Activated CD4-positive, alpha-beta T cell treated with anti-CD3 and anti-CD28 coated beads, Interleukin-10, Interleukin-2, amounts not matched to agents 100 ng/mL and 50 ng/mL, durations not matched to agents 16 hours and 8 hours (primary cell): ENCODE measurements at places on chromosomes 1 and 21.
A peak's percentile ranks its signal among the peaks of the same experiment; 100 is the strongest.

- no peak for DNase-seq
Measured at GRCh38 chr1:86382878-86383277, 13.2 kb downstream of the ODF2L start.

GRCh38 chr1:13661539-13661938 lies 38.4 kb upstream of the PRDM2 start:
- no peak for DNase-seq

GRCh38 chr1:150516616-150517015 lies 1.1 kb downstream of the FALEC start:
- no peak for DNase-seq

DNA sequence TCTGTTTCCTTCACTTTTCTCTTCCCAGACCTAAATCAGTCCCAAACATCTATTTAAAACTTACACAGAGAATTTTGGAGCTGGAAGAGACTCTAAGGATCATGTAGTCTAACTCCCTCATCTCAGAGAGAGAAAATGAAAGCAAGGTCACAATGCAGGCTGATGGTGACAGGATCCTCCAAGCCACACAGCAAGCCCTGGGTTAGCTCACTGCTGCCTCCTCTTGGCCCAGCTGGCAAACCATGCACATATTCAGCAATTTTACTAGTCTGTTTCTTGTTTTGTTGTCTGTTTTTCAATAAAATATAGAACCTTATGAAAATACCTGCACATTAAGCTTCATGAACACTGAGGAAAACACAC lies 27.7 kb upstream of the LY9 start:
- DNase-seq = peak; percentile 93

DNA sequence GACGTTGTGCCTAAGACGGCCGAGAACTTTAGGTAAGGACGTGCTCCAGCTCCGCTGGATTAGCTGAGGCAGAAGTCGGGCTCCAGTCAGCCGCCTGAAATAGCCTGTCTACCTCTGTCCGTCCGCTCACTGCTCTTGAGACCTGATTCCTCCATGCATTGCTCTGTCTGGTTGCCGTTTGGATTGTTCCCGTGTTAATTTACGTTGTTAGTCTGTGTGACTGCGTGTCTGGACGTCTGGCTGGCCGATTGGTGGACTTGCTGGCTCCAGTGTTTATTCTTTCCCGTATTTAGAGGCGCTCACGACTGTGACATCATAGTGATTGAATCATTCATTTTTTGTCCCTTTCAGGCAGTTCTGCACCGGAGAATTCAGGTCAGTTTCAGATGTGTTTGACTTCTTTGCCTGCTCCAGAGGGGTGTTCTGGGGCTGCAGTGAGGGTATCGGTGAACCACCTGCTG lies 684 bp downstream of the PPIH start:
- DNase-seq = no peak

DNA sequence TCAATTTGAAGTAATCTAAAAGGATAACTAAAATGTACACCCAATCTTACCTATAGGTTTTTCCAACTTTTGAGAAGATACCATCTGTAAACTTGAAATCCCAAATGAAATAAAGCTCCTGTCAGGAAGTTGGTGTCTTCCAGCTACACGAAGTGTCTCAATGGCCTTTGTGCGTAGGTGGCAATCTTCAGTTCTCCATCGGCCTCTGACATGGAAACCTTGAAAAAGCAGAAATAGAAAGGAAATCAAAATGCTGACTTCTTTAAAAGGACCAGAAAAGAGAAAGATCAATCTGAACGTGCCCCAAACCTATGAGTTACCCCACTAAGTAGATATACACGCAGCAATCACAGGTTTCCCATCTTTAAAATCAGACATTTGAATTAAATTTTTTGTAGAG lies 10.0 kb downstream of the MKNK1 start:
- no peak for DNase-seq

- DNase-seq = no peak
Measured at GRCh38 chr1:210598135-210598652, 269.5 kb downstream of the HHAT start.

DNA sequence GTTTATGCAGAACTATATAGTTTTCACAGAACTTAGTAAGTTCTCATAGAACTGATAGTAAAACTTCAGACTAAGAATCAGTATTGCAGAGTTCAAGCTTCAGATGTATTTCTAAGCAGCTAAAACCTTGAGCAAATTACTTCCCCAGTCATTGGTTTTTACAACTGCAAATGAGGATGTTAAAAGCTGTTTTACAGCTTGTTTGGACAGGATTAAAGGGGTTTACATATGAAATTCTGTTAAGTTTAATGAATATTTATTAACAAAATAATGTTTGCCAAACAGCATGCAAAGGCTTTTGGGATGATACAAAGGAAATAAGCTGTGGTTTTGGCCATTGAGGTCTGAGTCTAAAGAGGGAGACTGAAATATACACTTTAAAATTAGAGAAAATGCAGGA lies 39.1 kb downstream of the CRB1 start:
- DNase-seq = no peak

- no peak for DNase-seq
Measured at GRCh38 chr1:245877976-245878375, 629.1 kb downstream of the SMYD3 start.

GRCh38 chr1:28915031-28915895 lies 894 bp downstream of the EPB41 start:
- DNase-seq = peak; percentile 67

DNA sequence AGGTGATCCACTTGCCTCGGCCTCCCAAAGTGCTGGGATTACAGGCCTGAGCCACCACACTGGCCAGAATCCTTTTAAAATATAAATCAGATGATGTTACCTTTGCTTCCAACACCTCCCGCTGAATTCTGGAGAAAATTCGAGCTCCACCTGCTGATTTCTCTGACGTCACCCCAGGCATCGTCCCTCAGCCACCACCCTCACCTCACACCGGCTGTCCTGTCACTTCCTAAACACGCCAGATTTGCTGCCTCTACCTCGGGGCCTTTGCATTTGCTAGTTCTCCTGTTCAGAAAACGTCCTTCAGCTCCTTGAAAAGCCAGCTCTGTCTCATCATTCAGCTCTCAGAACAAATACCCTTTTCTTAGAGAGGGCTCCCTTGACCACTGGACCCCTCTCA lies 57.9 kb downstream of the FBXO2 start:
- no peak for DNase-seq

DNA sequence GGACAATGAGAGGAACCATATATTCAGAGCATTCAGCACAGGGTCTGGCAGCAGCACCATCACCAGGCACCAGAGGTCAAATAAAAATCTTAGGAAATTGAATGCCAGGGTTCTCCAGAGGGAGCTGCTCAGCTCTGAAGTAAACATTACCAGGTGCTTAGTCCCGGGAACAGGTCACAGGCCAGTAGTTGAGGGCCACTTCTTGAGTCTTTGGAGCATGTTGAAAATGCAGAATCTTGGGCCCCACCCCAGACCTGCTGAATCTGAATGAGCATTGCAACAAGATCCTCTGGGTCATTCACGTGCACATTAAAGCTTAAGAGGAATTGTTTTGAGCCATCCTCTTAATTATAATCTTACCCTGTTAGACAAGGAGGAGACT lies 33.8 kb downstream of the PHC2 start:
- no peak for DNase-seq

GRCh38 chr1:19405761-19406487 lies 79.4 kb downstream of the CAPZB start:
- no peak for DNase-seq

DNA sequence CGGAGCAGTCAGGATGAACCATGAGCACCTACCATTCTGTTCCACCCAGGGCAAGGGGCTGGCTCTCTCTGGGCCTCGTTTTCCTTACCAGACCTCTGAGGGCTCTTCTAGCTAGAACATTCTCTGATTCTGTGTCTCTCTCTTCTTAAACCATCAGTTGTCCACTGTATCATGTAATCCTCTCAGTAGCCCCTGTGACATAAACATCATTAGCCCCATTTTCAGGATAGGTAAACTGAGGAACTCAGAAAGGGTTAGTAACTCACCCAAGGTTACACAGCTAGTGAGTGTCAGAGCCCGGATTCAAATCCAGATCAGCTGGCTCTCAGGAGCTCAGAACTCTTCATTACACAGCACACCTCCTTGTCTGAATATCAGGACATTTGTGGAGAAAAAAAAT lies 22.8 kb downstream of the IGSF21 start:
- no peak for DNase-seq

- peak; percentile 1 for DNase-seq
Measured at GRCh38 chr1:164720440-164721227, 161.7 kb downstream of the PBX1 start.

DNA sequence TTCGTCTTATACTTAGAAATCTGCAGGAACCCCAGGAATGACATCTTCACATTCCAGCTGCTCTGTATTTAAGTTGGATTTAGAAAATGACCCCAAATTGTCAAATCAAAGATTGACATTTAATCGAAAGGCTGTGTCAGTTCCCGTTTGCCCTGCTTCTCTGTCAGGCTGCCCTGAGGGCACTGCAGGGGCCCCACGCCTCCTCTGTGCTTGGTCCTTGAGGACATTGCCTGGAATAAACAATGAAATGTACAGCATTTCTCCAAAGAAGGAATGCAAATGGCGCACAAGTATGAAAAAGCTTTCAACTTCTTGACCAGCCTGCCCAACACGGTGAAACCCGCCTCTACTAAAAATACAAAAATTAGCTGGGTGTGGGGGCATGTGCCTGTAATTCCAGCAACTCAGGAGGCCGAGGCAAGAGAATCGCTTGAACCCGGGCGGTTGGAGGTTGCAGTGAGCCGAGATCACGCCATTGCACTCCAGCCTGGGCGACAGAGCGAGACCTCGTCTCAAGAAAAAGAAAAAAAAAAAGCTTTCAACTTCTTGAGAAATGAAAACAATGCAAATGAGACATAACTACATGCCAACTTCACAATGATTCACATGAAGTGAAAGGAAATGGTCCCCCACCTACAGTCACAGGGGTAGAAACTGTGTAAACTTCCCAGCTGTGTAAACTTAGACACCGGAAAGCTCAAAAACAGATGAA lies 3.0 kb downstream of the TMPRSS3 start:
- DNase-seq = peak; percentile 55

DNA sequence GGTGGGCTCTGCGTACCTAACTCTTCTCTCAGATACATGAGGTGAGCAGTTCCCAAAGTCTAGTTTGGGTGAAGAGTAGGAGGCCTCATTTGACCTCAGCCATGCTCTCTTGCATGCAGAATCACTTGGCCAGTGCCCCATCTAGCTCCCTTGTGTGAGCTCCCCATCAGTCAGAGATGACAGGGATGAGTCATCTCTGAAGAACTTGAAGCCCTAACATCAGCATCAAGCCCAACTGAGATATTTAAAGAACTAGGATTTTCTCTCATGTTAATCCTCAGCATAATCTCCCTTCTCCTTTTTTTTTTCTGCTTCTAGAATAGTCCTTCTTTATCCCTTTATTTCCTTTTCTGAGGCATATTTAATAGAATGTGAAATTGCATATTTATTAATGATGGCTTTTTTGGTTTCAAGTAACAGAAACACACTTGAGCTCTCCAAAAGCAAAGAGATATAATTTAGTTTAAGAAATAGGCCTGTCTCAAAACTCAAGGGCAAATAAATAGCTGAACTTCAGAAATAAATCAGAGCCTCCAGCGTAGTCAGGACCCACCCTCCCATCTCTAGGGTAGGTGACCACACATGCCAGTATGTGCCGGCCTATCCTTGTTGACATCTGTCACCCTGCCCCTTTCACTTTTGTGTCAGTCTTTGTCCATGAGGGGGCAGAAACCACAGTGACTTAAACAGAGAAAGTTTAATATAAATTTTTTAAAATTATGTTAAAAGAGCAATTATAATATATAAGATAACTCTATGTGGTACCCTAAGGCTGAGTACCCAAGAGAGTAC lies 112.3 kb downstream of the TSEN15 start:
- DNase-seq = peak; percentile 86

DNA sequence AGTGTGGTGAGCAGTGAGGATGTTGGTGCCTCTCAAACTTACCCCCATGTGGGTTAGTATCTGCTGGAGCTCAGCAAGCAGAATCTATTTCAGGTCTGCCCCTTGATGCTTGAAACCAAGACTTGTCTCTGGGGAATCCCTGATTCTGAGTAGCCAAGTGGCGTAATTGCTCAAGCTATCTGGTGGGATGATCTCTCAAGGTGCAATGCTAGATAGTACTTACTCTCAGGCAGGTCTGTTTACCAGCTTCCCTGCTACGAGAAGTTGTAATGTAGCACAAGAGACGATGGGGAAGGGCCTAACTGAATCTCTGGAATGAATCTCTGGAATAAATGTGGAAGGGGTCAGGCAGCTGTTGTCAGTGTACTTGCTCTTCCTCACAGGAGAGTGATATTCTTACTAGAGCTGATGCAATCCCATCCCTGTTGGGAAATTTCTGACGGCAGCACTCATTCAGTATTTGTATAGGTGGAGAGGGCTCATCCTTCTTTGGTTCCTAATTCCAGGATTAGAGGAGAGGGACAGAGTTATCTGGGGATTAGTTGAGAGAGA lies 65.4 kb downstream of the MACF1 start:
- DNase-seq = peak; percentile 39

DNA sequence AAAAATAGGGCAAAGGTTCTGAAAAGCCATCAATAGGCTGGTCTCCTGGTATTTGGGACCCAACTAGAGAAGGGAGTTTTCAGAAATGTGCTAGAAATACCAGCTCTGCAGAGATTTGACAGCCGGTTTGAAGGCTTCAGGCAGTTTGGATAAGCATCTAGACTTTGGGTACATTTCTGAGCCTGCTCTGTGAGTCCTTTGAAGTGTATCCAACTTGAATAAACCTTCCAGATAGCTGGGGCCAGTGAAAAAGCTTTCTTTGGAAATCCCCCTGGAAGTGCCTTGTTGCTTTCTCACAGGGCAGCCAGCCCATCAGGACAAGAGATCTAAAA lies 6.4 kb upstream of the PEF1 start:
- no peak for DNase-seq

DNA sequence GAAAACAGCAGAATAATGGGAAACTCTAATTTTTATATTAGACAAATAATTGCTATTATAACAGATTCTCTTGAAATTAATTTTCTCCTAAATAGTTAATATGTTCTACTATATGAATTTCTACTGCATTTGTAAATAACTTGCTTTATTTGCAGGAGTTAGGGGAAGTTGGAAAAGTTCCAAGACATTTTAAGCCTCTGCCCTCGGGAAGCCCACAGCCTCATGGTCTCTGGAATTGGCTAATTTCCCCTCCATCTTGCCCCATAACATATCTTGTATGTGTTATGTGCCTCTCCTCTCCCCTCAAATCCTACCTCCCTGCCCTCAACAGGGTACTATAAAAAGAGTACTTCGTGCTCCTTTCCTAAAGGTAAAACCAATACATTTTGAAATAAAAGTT lies 271.4 kb upstream of the NR5A2 start:
- DNase-seq = no peak

- no peak for DNase-seq
Measured at GRCh38 chr1:217563179-217563578, 67.7 kb downstream of the GPATCH2 start.

DNA sequence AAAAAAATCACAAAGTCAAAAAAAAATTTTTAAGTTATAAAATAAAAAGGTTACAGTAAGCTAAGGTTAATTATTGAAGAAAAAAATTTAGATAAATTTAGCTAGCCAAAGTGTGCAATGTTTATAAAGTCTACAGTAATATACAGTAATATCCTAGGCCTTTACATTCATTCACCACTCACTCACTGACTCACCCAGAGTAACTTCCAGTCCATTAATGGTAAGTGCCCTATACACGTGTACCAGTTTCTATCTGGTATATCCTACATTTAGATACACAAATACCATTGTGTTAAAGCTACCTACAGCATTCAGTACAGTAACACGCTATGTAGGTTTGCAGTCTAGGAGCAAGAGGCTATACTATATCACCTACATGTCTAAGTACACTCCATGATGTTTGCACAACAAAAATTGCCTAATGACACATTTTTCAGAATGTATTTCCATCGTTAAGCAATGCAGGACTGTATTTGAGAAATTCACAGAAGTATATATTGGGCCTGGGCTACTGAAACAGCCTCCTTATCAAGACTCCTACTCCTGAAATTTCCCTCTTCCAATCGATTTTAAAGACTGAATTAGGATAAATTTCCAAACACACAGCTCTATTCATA lies 155.1 kb downstream of the COP1 start:
- no peak for DNase-seq
